ENCODE measurements at places on chromosomes 3 and 15.

GRCh38 chr3:117264204-117264994 lies 554.8 kb downstream of the TUSC7 start:
- no peak for DNase-seq

GRCh38 chr3:116639641-116640040 lies 69.9 kb upstream of the TUSC7 start:
- DNase-seq: no peak

- no peak for DNase-seq
Observed at GRCh38 chr15:78618064-78618463, 2.7 kb downstream of the CHRNA3 start.

DNA sequence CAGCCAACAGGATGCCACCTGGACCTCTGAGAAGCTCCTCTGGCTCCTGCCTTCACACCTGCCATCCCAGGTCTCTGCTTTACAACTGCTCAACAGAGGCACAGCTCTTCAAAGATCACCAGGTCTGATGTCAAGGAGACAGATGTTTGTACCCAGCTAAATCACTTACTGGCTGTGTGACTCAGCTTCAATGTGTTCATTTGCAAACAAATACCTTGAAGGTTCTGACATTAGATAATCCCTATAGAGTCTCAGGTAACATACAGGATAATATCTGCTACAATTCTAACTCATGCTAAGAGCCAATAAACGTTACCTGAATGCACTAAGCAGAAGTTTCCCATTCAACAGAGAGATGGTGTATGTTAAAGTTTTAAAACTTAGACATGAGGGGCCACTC lies 163.4 kb upstream of the IGF1R start:
- no peak for DNase-seq

DNA sequence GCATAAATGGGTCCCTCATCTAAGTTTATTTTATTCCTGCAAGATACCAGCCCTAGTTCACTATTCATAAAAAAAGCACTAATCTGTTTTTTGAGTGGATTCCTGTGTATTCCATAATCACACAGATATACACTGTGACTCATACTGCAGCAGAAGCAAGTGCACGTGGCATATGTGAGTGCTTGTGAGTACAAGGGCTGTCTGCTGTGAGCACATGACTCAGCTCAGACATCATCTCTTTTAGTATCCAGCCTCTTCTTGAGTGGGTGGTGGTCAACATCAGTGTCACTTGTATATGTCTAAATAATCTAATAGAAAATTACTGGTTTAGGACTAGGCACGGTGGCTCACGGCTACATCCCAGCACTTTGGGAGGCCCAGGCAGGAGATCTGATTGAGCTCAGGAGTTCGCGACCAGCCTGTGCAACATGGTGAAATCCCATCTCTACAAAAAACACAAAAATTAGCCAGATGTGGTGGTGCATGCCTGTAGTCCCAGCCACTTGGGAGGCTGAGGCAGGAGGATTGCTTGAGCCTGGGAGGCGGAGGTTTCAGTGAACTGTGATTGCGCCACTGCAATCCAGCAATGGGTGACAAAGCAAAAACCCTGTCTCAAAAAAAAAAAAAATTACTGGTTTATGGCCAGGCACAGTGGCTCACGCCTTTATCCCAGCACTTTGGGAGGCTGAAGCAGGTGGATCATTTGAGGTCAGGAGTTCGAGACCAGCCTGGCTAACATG lies 49.8 kb downstream of the NIPA2 start:
- DNase-seq: no peak
